ENCODE measurements at places on chromosomes 12 and 14.

- DNase-seq, result no peak
Observed at GRCh38 chr12:5388581-5389535, 43.0 kb upstream of the NTF3 start.

GRCh38 chr12:67797753-67798152 is 149.2 kb downstream of the DYRK2 start:
- DNase-seq, result no peak

DNA sequence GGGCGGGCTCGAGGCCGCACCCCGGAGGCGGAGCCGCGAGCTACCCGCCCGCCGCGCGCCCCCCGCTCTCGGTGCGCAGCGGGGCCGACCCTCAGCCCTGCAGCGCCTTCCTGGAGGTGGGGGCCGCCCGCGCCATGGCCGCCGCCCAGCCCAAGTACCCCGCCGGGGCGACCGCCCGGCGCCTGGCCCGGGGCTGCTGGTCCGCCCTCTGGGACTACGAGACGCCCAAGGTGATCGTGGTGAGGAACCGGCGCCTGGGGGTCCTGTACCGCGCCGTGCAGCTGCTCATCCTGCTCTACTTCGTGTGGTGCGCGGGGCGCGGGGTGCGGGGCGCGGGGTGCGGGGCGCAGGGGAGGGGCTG is at the start of gene P2RX2:
Gene P2RX2, plus strand, starts transcription at position 94 of the 361 bp plus-strand sequence. Its CDS starts 41 bp downstream, at position 135.
- no peak for DNase-seq

GRCh38 chr12:96000858-96001257 is 4.7 kb upstream of the HAL start:
- no peak for DNase-seq

DNA sequence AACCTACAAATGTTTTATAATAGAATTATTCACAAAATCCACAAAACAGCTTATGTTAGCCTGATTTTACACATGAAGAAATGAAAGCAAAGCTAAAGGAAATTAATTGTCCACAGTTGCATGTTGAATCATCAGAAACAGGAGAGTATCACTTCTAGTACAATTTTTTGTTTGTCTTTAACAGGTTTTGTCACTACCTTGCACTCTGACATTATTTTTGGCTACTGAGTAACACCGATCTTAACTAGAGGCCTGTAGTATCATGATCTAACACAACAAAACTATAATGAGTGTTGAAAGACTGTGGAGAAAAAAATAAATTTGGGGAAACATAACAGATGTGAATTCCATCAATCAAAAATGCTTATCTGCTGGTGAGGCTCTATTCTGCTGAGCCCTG is 60.1 kb downstream of the TAOK3 start:
- DNase-seq, result no peak

GRCh38 chr12:118315821-118316220 is 56.9 kb downstream of the TAOK3 start:
- no peak for DNase-seq

DNA sequence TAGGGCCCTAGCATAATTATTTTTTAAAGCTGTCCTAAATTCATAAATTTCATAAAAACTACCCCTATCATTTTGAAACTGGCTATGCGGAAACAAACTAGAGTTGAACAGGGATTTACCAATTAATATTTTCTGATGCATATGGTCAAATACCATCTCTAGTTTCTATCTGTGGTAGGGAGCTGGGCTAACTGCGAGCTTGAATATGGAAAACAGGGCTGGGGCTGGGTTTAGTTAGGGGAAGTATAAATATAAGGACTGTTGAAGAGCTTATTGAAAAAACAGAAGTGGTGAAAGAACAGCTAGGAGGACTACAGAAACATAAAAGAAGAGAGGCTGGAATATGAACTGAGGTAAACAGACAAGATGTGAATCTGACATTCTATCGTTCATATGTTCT is 91.8 kb downstream of the SLC38A1 start:
- DNase-seq, result no peak

DNA sequence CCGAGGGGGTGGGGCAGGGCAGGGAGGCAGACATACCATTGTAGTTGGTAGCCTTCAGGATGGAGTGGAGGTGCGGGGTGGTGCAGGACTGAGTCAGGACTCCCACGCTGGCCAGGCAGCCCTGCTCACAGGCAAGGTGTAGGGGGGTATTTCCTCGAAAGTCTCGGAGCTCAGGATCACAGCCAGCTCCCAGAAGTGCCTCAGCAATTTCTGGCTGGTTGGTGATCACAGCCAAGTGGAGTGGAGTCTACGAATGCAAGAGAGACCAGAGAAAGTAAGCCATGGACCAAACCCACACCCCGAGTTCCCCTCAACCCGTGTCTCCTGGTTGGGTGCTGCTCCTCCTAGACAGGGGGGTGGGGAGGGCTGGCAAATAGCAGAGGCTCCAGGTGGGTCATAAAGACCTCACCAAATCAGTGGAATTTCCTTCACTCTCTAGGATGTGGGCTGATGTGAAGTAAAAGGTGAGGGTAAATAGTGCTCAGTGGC is 1.4 kb downstream of the NFKBIA start:
- DNase-seq, result peak; percentile 56

GRCh38 chr14:79248126-79248525 is 963.2 kb downstream of the DIO2 start:
- no peak for DNase-seq

- DNase-seq, result no peak
Observed at GRCh38 chr14:72664651-72665050, 229.2 kb downstream of the DPF3 start.

All from activated CD4-positive, alpha-beta T cell treated with anti-CD3 and anti-CD28 coated beads, Interleukin-2, amount 50 U/mL, for 48 hours (primary cell).